SK-MEL-5 (cell line): ENCODE measurements at places on chromosomes 3 and 15. TPM values are rescaled to one million over a fixed set of nuclear protein-coding genes. Genes with fewer than 3 reads are reported as not detected.
A peak's percentile ranks its signal among the peaks of the same experiment; 100 is the strongest.

GRCh38 chr3:184222521-184222920, 6.9 kb upstream of the VWA5B2 start:
- DNase-seq: no peak

Gene BRPF1
- 17.7 and 18.8 TPM in 2 replicates for total RNA-seq

Gene TMED3
- total RNA-seq: 385 and 394 TPM in 2 replicates

- no peak for DNase-seq
These were observed 476.8 kb downstream of the C3orf38 start for GRCh38 chr3:88626456-88627120.

Gene RARB
- 0.87 and 1.0 TPM in 2 replicates for total RNA-seq

Gene MUC4
- total RNA-seq: not detected in 2 replicates

DNA sequence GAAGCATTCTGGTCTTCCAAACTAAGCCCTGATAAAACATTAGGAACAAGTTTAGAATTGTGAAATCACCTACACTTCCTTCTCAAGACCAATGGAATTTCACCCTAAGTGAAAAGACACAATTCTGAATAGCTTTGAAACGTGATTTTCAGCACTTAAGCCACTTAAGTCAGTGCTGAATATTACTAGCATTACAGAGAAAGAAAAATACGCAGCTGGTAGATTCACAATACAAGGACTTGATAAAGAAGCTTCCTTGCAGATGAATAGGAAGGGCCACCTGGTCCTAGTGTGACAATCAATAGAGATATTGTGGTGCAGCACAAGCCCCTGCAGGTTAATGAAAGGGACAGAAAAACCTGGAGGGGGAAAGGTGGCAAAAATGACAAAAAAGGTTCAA, 353.1 kb upstream of the ALCAM start:
- no peak for DNase-seq

- no peak for DNase-seq
These were observed 423.3 kb upstream of the IL12A start for GRCh38 chr3:159565313-159565712.

- DNase-seq: no peak
These were observed 128.1 kb downstream of the IQCH start for GRCh38 chr15:67382723-67383122.

Gene EXD1
- total RNA-seq: 0.51 TPM in 1 of 2 replicates, not detected in the other

Gene SAMMSON
- 26.3 and 26.5 TPM in 2 replicates for total RNA-seq

- DNase-seq: no peak
These were observed 424.0 kb upstream of the C2CD4B start for GRCh38 chr15:62588938-62589670.

DNA sequence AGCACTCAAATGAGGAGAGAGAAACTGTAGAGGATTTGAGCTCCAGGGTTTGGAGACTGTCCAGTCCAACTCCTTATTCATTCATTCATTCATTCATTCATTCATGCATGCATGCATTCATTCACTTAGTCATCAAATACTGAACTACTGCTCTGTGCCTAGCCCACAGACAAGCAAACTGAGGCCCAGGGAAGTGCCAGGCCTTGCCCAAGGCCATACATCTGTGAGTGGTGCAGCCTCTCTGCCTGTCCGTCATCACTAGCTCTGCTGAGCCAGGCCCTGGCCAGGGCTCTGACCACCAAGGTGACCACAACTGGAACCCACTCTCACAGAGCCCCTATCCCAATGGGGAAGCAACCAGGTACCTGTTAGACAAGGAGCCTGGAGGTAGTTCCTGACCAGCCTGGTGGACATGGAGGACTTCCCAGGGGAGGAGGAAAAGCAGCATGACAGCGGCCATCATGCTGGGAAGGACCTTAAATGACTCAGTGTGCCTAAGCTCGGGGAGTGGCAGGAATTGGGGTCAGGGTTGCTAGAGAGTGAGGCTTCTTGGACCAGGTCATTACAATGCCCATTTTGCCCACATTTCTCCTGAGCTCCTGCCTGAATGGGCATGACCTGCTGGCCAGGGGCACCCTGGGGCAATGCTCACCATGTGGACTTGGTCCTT, 27.5 kb upstream of the RPL29 start:
- no peak for DNase-seq

GRCh38 chr3:143596957-143597642, 251.2 kb downstream of the SLC9A9 start:
- DNase-seq: no peak

DNA sequence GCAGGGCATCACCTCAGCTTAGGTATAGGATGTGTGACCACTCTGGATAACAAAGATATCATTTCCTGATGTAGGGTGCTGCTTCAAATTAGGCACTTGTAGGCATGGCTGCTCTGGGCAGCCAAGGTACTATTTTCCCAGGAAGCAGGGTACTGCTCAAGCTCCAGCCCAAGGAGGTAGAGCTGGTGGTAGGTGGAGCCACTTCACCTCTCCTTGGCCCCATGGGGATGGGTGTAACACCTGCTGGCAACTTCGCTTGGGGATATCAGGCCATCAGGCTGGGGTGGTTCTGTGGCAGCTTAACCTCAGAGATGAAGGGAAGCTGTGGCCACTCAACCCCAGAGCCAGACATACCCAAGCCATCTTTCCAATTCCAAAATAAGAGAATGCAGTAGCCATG, 147.1 kb upstream of the IGF1R start:
- no peak for DNase-seq

DNA sequence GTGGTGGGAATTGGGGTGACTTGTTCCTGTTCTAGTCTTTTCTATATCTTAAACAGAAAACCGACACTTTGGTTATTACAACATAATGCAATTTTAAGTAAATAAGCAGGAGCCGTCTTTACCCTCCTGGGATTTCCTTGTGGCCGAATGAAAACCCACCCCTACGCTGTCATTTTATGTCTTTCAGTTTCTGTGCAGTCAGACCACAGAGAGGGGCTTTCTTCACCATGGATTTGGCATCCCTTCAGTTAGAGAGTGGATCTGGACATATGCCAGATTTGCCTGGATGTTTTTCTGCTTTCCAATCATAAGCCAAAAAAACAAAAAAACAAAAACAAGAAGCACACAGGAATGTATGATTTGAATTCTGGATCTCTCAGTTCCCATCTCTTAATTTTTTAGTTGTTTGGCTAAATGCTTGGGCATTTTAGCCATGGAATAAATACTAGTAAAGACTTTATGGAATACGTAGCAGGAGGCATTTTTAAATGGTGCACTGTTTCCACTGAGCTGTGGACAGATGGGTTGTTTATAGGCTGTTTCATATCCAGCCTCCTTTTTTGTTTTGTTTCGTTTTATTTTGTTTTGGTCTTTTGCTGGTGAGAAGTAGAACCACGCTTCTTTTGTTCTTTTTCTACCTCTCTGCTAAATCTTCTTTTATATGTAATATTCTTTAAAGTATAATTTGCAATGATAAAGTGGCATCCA, 272.9 kb downstream of the FEZF2 start:
- DNase-seq: peak; percentile 4

GRCh38 chr3:126811530-126811929, 107.5 kb downstream of the CHCHD6 start:
- no peak for DNase-seq

GRCh38 chr3:106302451-106303221, 433.8 kb upstream of the CBLB start:
- no peak for DNase-seq

- no peak for DNase-seq
These were observed 47.8 kb downstream of the PCSK6 start for GRCh38 chr15:101441696-101442095.

DNA sequence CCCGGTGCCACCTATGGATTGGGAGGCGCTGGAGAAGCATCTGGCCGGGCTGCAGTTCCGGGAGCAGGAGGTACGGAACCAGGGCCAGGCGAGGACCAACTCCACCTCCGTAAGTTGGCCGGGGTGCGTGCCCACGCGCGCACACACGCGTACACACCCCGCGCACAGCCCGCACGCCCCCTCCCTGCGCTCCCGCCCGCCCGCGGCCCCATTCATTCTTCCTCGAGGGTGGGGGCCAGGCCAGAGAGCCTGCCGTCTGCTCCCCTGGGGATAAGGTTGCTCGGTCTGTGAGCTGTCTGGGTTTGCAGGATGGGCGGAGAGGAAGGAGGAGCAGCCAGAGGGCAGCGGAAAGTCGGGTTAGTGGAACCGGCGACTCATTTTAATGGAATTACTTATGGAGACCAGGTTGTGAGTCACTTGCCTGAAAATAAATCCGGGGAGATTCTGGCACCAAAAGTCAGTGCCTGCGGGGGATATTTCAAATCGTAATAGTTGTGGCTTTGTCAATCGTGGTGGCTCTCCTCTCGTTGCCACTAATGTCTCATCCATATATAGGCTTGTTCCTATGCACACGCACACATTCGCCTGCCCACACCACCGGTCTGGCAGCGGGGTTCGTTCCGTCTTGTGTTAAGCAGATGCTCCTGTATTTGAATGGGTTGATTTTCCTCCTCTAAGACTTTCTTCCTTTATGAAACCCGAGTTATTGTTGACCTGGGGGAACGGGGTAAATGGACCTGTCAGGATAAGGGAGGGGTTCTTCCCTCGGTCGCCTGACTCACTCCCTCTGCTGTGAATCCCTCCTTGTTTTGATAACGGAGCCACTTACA, 223.4 kb upstream of the IL12A start:
- peak; percentile 78 for DNase-seq
